ENCODE measurements at places on chromosomes 11 and 22. TPM values are rescaled to one million over a fixed set of nuclear protein-coding genes. Genes with fewer than 3 reads are reported as not detected.

MYO18B gene
- not detected for total RNA-seq

UPB1 gene
- 0.10 TPM for total RNA-seq

OR9G4 gene
- total RNA-seq = not detected

CD248 gene
- total RNA-seq = 0.15 TPM

APOBEC3A gene
- total RNA-seq = not detected

FUT4 gene
- 11.2 TPM for total RNA-seq

TMPRSS4 gene
- total RNA-seq = not detected

DNA sequence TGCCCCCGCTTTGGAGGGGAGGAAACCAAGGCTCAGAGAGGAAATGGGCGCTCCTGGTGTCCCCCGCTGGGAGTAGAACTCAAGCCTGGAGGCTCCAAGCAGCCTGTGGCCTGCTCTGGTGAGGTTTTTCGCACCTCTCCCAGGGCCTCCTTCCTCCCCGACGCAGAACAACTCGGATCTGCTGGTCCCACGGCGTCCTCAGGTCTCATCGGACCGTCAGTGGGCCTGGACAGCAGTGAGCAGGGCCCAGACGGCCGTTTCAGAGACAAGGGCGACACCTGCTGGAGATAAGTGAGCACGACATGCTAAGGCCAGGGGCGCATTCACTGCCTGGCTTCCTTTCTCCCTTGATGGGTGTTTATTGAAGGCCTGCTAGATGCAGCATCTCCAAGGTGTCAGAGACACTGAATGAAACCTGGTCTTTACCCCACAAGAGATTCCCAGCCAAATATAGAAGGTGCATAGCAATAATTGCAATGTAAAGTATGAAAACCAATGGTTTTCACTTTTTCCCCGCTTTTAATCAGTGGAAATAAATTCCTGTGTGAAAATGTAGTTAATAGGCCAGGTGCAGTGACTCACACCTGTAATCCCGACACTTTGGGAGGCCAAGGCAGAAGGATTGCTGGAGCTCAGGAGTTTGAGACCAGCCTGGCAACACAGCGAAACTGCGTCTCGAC is 26.9 kb upstream of the CD82 start:
- H3K27ac ChIP-seq = no peak overlapping the region
- no peaks in the 10 kb centered on the region for H3K4me1 ChIP-seq
- H3K4me3 ChIP-seq = no peak overlapping the region
- DNase-seq = no peak
- H3K36me3 ChIP-seq = no peaks in the 10 kb centered on the region

DNA sequence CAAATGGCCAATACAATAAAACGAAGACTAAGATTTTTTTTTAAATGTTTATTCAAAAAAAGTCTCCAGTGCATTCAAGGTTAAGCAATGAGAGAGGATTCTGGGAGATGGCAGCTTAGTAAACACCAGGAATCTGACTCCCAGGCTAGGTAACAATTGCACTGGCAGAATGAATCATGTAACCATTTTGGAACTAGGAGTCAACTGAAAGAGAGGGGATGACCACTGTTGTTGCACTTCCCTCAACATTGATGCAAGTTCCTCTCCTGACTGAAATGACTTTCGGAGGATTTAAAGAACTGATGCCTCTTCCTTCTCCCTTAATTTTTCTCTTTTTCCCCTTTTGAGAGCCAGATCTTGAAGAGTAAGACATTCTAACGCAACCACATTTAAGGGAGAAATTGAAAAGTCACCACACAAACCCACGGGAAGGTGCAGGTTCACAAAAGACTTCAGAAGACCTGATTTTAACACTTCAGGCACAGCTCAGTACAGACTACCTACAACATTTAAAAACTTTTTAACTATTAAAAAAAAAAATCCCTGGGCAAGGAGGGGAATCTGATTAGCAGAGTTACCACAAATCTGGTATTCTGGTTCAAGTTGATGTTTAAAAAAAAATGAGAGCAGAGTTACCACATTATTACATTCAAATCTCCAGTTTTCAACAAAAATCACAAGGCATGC is 56.8 kb downstream of the FCHSD2 start:
- H3K27ac ChIP-seq = no peak overlapping the region
- no peaks in the 10 kb centered on the region for H3K4me1 ChIP-seq
- DNase-seq = no peak
- H3K4me3 ChIP-seq = no peak overlapping the region

GRCh38 chr11:65183201-65183891 is 1.6 kb downstream of the CAPN1 start:
- no peaks in the 10 kb centered on the region for H3K27me3 ChIP-seq
- H3K36me3 ChIP-seq = peaks cover 7% of the 10 kb centered on the region
- peak overlapping the region; percentile 93 for H3K27ac ChIP-seq
- peak overlapping the region; percentile 95 for H3K4me3 ChIP-seq
- peaks cover 16% of the 10 kb centered on the region for H3K4me1 ChIP-seq
- no peak for DNase-seq

- H3K4me3 ChIP-seq = no peak overlapping the region
- no peaks in the 10 kb centered on the region for H3K27me3 ChIP-seq
- no peaks in the 10 kb centered on the region for H3K36me3 ChIP-seq
- DNase-seq = no peak
- H3K4me1 ChIP-seq = no peaks in the 10 kb centered on the region
Observed at GRCh38 chr22:48895336-48895735, 932.3 kb downstream of the BRD1 start.

GRCh38 chr11:67177399-67178281 is 58.6 kb downstream of the KDM2A start:
- H3K36me3 ChIP-seq = peaks cover 13% of the 10 kb centered on the region
- H3K4me1 ChIP-seq = no peaks in the 10 kb centered on the region
- H3K27ac ChIP-seq = no peak overlapping the region
- no peak overlapping the region for H3K4me3 ChIP-seq
- H3K27me3 ChIP-seq = no peaks in the 10 kb centered on the region

DNA sequence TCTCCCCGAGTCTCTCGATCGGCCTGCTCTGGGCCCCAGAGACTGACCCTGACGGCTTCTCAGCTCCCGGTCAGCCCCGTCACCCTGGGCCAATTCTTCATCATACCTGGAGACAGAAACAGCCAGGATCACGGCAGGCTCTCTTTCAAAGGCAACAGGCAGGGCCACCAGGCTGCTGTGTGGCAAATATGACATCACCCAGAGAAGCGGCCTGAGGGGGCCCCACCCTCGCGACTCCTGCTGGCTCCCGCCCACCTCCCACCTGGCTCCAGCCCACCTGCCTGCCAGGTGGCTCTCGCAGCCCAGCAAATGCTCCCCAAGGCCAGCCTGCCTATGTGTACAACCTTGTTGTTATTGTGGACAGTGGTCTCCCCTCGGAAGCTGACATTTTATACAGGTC is 24.9 kb upstream of the PACSIN2 start:
- H3K27me3 ChIP-seq = no peaks in the 10 kb centered on the region
- DNase-seq = no peak
- no peak overlapping the region for H3K4me3 ChIP-seq

- no peaks in the 10 kb centered on the region for H3K27me3 ChIP-seq
- H3K4me3 ChIP-seq = no peak overlapping the region
- H3K4me1 ChIP-seq = no peaks in the 10 kb centered on the region
- no peaks in the 10 kb centered on the region for H3K36me3 ChIP-seq
- no peak overlapping the region for H3K27ac ChIP-seq
- no peak for DNase-seq
Observed at GRCh38 chr11:48116437-48117228, 100.0 kb upstream of the OR4B1 start.

DNA sequence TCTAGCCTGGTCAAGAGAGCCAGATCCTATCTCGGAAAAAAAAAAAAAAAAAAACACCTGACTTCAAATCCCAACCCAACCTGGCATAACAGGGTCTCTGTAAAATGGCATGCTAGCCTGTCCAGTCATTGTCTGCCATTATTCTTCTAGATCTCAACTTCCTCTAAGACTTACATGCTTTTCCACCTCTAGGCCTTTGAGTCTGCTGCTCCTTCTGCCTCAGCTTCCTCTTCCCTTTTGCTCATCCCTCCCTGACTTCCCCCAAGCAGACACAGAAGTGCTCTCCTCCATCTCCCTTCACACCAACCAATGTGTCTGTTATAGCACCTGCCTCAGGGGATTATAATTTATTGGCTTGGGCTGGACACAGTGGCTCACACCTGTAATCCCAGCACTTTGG is 7.8 kb downstream of the STK33 start:
- no peaks in the 10 kb centered on the region for H3K36me3 ChIP-seq
- H3K4me1 ChIP-seq = no peaks in the 10 kb centered on the region
- H3K4me3 ChIP-seq = no peak overlapping the region
- H3K27ac ChIP-seq = no peak overlapping the region

DNA sequence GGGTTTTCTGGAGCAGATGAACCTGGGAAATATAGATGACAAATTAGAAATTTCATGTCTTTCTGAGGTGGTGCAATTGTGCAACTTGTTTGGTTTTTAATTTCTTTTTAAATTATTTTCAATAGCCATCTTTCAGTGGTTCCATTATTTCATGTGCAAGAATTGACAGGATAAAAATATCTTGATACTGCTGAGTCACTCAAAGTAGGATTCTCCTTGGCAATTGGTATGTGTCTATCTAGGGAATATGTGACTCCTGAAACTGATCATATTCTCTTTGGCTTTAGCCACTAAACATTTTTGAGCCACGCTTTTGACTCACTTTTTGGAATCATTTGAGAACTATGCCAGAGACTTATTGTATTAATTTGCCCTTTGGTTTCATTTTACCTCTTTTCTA is 331.5 kb downstream of the KCNA4 start:
- H3K36me3 ChIP-seq = no peaks in the 10 kb centered on the region
- H3K4me1 ChIP-seq = no peaks in the 10 kb centered on the region
- H3K27ac ChIP-seq = no peak overlapping the region
- no peak overlapping the region for H3K4me3 ChIP-seq
- no peaks in the 10 kb centered on the region for H3K27me3 ChIP-seq
- no peak for DNase-seq
